HT-29 (cell line): ENCODE measurements at places on chromosomes 3 and 15. TPM values are rescaled to one million over a fixed set of nuclear protein-coding genes. Genes with fewer than 3 reads are reported as not detected.

Gene KBTBD8
- 0.33 and 0.89 TPM in 2 replicates for total RNA-seq

GRCh38 chr3:154250291-154250690 lies 74.0 kb downstream of the DHX36 start:
- no peak for DNase-seq

DNA sequence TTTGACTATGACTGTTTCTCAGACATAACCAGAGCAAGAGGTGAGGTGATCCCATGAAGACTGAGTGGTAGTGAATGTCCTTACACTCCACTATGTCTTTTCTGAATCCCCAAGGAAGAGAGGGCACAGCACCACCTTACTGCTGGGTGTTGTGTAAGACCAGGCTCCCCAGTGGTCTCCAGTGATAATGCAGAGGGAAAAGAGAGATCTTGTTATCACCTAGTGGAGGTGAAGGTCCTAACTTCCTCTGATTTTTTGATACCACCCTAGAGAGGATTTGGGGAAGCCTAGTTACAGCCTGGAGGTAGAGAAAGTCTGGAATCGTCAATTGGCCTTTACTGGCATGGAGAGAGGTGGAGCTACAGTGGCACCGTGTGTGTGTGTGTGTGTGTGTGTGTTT lies 288.0 kb upstream of the BCHE start:
- DNase-seq, result no peak

GRCh38 chr3:55333046-55333445 lies 154.1 kb downstream of the WNT5A start:
- DNase-seq, result no peak

DNA sequence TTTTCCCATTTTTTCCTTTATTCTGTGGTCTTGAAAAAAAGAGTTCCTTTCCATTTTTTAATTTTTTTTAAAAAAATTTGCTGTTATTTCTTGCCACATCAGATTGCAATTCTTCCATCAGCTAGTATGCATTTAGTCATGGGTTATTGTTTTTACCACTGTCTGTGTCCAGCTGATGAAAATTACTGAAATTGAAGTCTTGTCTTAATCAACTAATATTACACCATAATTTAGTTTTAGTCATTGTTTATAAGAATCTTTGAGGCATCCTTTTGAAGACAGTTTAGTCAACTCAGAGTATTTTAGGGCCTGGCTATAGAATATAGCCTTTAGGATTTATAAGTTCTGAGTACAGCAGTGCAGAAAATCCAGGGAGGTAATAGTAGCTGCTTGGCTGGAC lies 172.1 kb downstream of the LRTM1 start:
- DNase-seq, result no peak

DNA sequence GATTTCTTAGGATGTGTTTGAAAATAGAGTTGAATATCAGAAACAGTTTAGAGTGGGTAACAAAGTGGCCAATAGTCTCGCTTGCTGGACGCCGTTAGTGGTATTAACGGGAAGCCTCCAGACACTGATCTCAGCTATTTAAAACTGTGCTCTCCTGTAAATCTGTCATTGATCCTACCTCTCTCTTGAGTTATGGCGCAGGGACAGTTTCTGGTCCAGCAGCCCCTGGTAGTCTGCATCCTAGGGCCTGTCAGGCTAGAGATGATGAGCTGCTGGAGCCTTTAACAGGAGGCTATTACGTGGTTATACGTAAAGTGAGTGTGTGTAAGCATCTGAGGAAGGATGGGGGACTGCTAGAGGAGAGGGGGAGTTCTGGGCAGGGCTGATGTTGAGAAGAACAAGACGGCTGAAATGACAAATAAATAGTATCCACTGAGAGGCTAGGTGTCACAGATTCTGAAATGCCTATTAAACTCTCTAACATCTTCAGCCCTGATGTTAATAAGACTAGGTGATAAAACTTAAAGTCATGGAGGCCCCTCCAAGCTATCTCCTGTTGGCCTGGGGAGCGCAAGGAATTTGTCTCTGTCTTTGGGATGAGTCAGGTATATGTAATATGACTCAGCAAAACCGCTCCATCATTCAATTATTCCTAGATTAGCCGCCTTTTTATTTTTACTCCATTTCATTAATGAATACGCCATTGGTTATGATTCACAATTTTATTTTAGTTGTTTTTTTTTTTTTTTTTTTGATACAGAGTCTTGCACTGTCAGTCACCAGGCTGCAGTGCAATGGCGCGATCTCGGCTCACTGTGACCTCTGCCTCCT lies 155.7 kb downstream of the GREM1 start:
- no peak for DNase-seq

Gene PPM1L
- 14.8 and 19.2 TPM in 2 replicates for total RNA-seq

Gene PCSK6
- 79.8 and 81.0 TPM in 2 replicates for total RNA-seq

DNA sequence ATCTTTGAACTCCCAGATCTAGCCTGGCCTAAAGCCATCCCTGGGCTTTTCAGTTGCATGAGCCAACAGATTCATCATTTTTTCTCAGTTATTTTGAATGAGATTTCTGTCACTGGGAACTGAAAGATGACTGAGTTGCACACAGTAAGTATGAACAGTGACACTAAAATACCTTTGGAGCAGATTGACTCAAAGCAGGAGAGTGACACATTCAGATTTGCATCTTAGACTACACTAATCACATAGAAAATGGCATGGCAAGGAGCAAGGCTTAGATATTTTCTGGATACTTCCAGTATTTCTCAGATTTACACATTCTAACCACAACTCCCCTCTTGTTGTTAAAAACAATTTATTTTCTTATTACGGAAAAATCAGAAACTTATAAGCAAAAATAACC lies 32.8 kb downstream of the SEC62 start:
- no peak for DNase-seq

Gene ADIPOQ
- not detected in 2 replicates for total RNA-seq
